ENCODE measurements at places on chromosomes 7 and 10.

DNA sequence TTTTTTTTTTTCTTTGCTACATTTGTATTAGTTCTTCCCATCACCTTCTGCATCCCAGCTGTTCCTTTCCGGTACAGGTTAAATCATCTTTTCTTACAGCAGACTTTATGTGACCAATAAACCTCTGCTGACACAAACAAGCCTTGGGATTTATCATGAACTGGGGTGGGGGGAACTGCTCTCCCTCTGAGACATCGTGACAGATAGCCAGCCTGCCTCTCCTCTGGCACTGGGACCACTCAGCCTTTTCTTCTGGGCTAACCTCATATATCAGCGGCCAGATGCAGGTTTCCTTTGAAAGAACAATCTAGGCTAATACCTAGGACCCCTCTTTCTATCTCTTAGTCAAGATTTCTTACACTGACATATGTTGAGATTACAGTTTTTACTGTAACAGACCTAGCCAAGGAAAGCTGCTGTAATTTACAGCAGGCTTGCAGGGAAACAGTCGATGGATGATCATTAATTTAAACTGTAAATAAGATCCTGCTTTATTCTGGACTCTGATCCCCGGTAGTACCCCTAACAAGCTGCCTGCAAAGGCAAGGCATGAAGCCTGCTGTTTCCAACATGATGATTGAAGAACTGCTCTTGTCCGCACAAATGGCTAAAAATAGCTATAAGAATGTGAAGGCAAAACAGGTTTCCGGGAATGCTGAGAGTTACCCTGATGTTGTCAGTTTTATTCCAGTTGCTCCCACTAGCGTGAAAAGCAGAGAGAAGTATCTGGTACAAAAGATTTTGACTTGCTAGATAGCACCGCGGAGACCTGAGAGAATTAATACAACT, 338.7 kb downstream of the SORCS1 start:
- DNase-seq: no peak

- DNase-seq: no peak
Measured at GRCh38 chr10:11429439-11430052, 181.9 kb downstream of the USP6NL start.

- DNase-seq: peak; percentile 63
Measured at GRCh38 chr7:84372155-84372621, 177.6 kb upstream of the SEMA3A start.

DNA sequence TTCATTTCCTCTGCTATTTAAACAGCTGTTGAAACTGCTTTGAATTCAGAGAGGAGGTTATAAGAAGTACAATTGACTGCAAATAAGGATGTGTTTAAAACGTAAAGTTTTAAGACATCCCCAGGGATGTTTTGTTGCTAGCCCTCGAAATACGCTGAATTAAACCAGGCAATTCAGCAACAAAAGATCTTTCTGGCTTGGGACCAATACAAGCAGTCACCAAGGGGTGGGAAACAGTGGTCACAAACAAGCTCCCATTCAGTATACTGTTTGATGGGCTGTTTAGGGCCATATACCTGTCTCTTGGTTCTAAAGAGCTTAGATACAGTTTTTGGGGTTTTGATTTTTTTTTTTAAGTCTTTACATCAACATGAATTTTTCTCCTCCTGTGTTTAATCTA, 446.3 kb upstream of the POT1 start:
- no peak for DNase-seq

- DNase-seq: no peak
Measured at GRCh38 chr7:22442187-22442881, 57.7 kb downstream of the STEAP1B start.

GRCh38 chr7:76000566-76000965, 6.2 kb upstream of the TMEM120A start:
- no peak for DNase-seq

DNA sequence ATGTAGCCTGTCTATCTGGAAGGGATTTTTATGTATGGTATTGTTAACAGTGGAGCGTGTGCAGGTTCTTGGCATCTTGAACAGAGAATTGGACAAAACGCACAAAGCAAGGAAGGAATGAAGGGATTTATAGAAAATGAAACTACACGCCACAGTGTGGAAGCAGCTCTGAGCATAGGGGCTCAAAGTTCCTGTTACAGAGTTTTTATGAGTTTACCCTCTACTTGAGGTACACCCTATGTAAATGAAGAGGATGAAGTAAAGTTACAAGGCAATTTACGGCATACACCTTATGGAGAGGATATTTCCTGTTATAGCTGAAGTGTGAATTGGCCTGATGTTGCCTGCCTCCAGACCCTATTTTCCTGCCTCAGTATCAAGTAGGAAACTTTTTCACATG, 33.3 kb downstream of the FANK1 start:
- no peak for DNase-seq

- DNase-seq: no peak
Measured at GRCh38 chr7:139743267-139743966, 34.4 kb downstream of the HIPK2 start.

DNA sequence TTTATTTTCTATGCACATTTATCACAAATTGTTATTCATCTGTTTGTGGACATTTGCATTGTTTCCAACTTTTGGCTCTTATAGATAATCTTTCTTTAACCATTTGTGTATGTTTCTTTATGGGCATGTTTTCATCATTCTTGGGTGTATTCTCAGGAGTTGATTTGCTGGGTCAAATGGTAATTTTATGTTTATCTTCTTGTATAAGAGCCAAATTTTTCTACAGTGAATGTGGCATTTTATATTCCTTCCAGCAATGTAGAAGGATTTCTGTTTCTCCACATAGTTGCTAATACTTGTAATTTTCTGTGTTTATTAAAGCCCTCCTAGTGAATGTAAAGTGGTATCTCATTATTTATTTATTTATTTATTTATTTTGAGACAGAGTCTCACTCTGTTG, 21.8 kb downstream of the CYP2C19 start:
- DNase-seq: no peak

DNA sequence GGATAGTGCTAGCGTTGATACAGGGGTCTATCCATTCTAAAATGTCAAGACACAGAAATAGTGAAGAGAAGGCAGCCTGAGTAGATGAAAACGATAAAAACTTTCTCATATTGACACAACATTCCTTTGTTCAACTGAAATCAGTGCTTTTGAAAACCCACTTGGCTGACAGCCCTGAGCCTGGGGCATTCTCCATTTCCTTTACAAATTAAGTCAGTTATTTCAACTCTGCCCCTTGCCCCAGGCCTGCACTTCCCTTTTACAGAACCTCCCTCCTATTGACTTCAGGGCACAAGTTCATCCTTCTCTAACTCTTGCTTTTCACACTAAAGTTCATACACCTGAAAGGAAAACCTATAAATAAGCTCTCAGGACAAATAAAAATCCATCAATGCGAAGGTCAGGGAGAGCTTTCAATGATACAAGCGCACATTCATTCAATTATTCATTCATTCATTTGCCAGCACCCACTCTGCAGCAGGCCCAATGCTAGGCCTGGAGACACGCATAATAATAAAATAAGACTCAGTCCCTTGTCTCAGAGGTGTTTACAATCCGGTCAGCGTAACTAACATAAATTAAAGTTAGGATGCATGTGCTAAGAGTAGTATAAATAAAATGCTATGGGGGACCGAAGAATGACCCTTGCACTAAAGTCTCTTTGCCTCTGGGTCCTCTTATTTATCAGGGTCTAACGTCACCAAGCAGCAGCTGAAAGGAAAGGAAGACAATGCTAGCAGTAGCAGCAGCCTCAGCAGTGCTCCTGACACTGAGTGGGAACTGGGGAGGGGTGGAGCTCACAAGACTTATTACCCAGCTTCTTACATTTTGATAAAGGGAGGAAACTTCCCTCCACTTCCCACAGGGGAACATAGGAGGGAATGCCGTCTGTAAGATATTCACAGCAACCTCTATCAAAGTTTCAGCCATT, 134.8 kb downstream of the PDE1C start:
- DNase-seq: no peak

- DNase-seq: no peak
Measured at GRCh38 chr7:47210281-47210854, 371.5 kb downstream of the TNS3 start.

DNA sequence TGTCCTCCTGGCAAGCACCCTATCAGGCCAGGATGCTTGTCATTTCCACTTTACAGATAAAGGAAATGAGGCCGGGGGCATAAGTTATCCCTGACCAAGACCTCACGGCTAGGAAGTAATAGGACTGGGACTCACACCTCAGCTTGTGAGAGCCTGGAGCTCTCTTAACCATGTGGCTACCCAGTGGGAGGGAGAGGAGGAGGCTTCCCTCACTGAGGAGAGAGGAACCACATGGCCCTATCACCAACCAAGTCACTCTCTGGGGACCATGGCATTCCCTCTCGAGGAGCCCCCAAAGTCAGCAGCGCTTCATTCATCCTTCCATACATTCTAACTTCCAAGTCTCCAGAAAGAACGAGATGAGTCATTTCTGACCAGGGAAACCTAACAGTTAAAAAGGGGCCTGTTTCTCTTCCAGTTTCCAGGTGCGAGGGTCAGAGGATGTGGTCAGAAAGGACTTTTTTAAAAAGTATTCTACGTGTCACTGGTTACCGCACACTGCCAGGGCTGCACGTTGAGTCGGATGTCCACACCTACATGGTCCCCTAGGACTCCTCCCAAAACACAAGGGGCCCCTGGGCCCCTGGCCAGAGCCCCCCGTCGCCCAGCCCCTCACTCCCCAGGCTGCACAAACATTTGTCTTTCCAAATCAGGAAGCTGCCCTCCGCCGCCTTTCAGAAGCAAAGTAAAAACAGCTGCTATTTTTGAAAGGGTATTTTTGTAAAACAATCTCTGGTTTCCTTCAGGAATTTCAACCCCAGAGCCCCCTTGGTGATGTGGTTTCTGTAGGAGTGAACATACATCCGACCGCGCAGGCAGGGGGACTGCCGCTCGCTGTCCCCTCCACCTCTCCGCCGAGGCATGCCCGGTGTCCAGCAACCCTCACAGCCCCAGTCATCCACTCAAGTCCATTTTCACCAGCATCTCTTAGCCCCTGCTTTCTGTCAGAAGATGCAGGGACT, 128.2 kb upstream of the CHST15 start:
- peak; percentile 20 for DNase-seq

DNA sequence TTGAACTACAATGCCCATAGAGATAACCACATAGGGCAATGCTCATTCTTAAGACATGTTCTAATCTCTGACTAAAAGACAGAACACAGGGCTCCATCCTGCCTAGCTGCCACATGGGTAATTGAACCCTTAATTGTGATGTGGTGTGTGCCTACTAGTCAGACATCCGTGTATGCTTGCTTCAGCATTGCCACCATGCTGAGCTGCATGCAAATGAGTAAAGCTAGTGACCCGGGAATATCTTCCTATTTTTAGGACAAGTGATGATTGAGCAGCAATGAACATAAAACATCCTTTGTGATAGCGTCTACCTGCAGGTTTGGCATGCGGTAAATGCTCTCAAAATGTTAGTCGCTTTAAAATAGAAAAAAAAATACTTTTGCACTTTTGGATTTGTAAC, 115.8 kb downstream of the MAGI2 start:
- no peak for DNase-seq

GRCh38 chr7:1297017-1297960, 64.6 kb downstream of the UNCX start:
- DNase-seq: no peak

GRCh38 chr7:82740246-82740848, 296.8 kb upstream of the CACNA2D1 start:
- peak; percentile 67 for DNase-seq

DNA sequence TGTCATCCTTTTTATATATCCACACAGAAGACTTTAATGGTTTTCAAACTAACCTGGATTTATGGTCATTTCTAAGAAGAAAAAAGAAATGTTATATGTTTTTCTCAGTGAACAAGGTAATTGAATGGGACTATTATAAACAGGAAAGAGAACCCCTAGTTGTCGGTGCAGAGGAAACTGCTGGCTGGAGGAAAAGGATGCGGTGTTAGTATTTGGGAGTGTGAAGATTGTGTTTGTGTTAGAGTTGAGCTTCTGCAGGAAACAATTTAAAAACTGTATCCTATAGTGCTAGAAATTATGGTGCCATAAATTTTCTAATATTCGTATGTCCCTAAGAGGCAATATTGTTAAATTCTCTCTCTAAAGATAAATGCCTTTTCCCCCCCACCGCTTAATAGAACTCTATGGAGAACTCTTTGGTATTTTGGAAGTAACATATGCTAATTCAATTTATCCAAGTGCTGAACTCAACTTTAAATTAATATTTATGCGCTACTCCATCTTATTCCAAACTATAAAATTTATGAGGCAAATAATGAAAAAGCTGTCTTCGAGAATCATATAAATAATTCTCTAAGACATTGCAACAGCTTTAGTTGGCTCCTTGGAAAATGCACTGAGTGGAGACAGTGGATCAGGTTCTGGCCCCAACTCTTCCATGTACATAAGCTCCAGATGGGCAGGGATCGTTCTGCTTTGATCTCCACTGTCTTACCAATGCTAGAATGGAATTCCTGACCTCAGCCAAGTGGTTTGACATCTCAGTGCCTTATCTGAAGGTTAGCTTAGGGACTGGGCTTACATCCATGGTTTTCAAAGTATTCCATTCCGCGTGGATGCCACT, 5.6 kb downstream of the BZW2 start:
- no peak for DNase-seq

GRCh38 chr10:17394854-17395253, 59.5 kb downstream of the ST8SIA6 start:
- DNase-seq: no peak

- DNase-seq: peak; percentile 82
Measured at GRCh38 chr10:35640951-35641675, 983 bp downstream of the FZD8 start.

GRCh38 chr10:103861505-103861904, 6.1 kb upstream of the SH3PXD2A start:
- DNase-seq: peak; percentile 42

DNA sequence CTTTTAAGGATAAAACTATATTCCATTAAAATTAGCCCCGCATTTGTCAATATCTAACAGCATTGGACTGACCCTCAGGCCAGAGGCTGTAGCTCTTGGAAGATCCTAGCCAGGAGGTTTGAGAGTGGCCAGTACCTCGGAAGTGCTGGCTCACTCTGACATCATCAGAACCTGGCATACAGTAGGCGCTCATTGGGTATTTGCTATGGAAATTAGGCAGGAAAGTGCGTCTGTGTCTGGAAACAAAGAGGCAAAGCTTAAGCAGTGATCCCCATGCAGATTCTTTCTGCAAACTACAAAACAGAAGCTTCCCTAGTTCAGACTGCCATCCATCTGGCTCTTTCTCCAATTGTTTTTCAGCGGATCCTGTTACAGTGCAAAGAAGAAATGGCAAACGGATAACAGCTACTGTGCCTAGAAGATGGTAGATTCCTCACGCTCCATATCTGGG, 1.7 kb upstream of the PRKCQ start:
- no peak for DNase-seq

Data from fibroblast of skin of scalp (primary cell).